GM23338 (cell line): ENCODE measurements at places on chromosomes 6 and 20. TPM values are rescaled to one million over a fixed set of nuclear protein-coding genes. Genes with fewer than 3 reads are reported as not detected.

DNA sequence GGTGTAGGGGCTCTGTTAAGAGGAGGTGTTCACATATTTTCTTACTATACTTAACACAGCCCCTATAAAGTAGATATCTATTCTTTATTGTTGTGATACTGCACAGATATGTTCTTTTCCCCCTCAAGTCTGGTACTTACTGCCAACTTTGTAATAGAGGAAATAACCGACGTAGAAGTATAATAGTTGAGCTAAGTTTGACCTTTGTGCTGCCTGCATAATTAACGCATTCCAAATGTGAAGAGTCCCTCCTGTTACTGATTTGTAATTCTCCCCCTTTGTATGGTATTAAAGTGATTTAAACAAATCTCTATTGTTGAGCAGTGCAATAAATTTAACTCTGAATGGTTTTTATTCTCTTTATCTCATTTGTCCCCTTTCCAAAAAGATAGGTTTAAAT is 39.0 kb downstream of the PHF3 start:
- no peak for DNase-seq

DNA sequence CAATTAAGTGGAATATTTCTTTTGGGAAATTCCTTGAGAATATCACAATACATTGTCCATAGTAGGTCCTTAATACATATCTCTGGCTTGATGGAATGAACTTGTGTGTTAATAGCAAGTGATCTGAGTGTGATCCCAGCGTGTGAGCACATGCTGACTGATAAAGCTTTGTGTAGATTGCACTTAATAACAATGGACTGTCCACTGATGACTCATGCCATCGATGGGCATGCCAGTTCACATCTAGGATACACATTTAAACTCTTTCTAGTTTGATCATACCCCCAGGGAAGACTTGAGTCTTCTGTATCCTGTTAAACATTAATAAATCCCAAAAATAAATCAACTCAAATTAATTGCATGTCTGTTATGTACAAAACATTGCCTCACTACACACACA is 454.3 kb upstream of the SPTLC3 start:
- no peak for DNase-seq

- DNase-seq, result no peak
These were observed 432.3 kb downstream of the CD83 start for GRCh38 chr6:14549871-14550270.

DNA sequence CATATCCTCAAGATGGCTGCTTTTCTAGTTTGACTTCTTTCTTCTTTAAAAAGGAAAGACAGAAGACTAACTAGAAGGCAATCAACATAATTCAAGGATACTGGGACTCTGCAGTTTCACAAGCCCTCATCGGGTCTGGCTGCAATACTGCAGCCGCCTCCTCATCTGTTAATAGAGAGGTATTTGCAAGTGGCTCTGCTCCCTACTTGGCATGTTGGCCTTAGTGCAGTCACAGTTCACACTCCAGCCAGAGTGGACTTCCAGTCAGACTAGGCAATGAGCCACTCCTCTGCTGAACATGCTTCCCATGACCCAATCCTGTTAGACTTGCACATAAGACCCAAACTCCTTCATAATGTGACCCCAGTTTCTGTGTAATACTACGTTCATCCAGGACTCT is 141.9 kb upstream of the ENPP5 start:
- no peak for DNase-seq

DNA sequence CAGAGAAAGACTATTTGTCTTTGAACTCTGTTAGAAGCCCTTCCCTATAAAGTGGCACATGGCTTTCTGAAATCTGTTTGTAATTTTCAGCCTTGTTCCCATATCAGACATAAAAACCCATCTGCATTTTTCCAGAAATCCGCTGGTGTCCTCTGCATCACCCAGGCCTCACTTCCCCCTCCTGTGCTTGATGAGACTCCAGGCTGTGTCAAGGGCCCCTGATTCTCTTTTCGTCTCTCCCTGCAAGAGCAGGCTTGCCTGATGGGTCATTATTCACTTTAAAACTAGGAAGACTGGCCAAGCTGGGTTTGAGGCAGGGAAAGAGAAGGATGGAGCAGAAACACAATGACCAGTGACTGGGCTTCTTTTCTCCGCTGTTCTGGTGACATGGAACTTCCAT is 10.6 kb upstream of the PROKR2 start:
- DNase-seq, result no peak

DNA sequence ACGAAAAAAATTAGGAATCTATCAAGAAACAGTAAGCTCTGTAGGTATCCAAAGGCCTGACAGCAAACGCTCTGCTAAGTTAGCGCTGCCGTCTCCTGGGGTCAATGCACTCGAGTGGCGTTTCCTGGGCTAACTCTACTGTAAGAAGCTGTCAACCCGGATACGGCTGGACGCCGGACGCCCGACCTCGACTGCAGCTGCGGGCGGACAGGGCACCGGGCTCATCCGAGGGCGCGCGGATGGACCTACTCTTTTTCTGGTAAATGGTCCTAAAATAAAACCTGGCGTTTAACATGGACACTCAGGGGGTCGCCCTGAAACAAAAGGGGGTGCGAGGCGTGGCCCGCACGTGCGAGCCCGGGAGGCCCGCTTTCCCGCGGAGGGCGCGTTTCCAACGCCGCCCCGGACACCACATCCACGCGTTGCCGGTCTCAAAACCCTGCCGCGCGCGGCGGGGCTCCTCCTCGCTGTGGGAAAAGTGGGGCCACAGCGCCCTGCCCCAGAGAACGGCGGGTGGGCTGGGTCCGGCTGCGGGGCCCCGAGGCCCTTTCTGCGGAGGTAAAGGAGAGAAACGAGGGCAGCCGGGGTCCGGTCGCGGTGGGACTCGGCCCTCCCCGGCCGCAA is 537 bp downstream of the TCP1 start:
- DNase-seq, result peak; percentile 61

GRCh38 chr20:56200456-56200855 is 48.1 kb upstream of the MC3R start:
- peak; percentile 1 for DNase-seq

FILIP1 gene
- polyA plus RNA-seq, result 4.7 and 6.4 TPM in 2 replicates

KCNK5 gene
- polyA plus RNA-seq, result 9.5 and 9.7 TPM in 2 replicates

TRIM26 gene
- polyA plus RNA-seq, result 9.9 and 11.0 TPM in 2 replicates
